ENCODE measurements at places on chromosomes 5 and 9. TPM values are rescaled to one million over a fixed set of nuclear protein-coding genes. Genes with fewer than 3 reads are reported as not detected.

Gene LURAP1L
- 13.3 TPM for total RNA-seq

Gene SGCD
- total RNA-seq: not detected

Gene PIP5KL1
- total RNA-seq: 37.6 TPM

Gene AP3S1
- 432 TPM for total RNA-seq

- no peak overlapping the region for H3K27ac ChIP-seq
- no peak overlapping the region for H3K4me3 ChIP-seq
- H3K27me3 ChIP-seq: no peaks in the 10 kb centered on the region
- DNase-seq: no peak
- no peaks in the 10 kb centered on the region for H3K4me1 ChIP-seq
Observed at GRCh38 chr9:134229466-134230091, 65.2 kb upstream of the RNU6ATAC start.
